ENCODE measurements at places on chromosomes 13 and 19.
A peak's percentile ranks its signal among the peaks of the same experiment; 100 is the strongest.

GRCh38 chr19:45786533-45786894 lies 4.2 kb upstream of the DMPK start:
- DNase-seq = no peak

DNA sequence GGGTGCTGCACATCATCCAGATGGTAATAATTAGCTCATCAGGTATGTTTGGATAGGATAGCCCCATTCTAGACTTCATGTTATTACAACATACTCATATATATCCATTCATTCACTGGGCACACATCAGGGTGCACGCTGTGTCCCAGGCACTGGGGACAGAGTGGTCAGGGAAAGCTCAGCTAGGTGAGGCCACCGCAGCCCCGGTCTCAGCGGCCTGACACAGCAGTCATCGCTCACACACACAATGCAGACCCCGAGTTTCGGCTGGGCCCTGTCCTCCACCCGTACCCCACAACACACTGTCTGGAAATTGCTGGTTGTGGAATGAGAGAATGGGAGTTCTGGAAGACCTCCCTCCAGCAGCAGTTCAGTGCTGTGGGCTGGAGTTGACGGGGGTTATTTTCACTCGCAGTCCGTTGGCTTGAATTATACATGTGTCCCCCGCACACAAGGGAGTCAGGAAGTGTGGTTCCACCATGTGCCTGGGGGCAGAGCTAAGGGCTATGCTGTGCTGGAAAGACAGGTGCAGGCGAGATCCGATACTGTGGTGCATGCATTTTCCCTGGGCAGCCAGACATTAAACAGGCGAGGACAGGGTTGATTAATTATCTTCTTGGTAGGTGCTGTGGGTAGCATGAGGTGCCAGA lies 257.6 kb downstream of the TEX29 start:
- no peak for DNase-seq

DNA sequence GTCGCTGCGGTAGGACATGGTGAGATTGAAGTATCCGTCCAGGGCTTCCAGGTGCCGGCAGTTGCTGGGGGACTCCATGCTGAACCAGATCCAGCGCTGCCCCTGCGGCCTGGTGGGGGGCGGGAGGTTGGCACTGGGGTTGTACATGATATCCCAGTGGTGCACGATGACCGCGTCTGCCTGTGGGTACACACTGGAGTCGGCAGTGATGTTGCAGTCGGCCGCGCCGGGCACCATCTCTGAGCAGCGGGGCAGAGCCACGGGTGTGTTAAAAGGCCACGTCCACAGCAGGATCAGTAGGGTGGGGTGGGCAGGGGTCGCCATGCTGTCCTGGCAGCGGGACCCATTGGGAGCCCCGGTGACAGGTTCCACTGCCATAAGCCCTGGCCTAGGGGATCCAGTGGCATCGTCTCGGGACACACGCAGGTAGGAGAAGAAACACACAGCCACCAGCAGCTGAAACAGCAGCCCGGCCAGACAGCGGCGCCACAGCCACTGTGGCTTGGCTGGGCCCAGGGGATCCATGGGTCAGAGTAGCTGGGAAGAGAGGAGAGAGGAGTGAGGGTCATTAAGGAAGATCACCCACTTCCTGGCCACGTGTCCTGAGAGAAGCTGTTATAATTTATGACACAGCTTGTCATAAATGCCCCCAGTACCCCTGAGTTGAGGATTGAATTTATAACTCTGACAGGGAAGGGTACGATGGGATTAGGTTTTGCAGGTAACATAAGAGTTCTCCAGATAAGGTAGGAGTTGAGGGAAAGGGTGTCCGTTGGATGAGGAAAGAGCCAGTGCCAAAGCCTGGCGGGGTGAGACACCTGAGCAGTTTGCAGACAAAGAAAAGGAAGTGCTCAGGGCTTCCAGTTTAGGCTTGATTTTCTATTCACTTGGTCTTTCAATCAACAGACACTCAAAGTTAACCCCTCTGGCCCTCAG lies 2.9 kb downstream of the FUT5 start:
- no peak for DNase-seq

GRCh38 chr19:43504426-43505185 lies at the start of gene PHLDB3:
TSS of gene PHLDB3 (minus strand) at chr19:43504746. CDS start at chr19:43504118, 628 bp downstream.
- DNase-seq = no peak

DNA sequence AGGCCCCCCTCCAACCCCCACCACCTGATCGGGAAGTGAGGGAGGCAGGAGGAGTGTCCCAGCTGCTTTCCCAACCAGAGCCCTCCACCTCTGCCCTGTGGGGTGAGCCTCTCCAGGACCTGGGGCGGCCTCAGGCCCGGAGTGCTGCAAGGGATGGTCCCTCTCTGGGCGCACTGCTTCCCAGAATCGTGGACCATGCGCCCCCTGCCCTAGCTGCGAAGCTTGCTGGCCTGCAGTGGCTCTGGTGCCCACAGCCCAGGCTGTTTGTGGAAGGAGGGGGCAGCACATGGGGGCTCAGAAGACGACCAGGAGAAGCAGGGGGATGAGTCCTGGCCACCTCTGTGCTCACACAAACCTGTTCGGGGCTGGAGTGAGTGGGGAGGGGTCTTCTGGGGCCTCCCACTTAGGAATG lies 33.6 kb downstream of the CEBPG start:
- DNase-seq = no peak

DNA sequence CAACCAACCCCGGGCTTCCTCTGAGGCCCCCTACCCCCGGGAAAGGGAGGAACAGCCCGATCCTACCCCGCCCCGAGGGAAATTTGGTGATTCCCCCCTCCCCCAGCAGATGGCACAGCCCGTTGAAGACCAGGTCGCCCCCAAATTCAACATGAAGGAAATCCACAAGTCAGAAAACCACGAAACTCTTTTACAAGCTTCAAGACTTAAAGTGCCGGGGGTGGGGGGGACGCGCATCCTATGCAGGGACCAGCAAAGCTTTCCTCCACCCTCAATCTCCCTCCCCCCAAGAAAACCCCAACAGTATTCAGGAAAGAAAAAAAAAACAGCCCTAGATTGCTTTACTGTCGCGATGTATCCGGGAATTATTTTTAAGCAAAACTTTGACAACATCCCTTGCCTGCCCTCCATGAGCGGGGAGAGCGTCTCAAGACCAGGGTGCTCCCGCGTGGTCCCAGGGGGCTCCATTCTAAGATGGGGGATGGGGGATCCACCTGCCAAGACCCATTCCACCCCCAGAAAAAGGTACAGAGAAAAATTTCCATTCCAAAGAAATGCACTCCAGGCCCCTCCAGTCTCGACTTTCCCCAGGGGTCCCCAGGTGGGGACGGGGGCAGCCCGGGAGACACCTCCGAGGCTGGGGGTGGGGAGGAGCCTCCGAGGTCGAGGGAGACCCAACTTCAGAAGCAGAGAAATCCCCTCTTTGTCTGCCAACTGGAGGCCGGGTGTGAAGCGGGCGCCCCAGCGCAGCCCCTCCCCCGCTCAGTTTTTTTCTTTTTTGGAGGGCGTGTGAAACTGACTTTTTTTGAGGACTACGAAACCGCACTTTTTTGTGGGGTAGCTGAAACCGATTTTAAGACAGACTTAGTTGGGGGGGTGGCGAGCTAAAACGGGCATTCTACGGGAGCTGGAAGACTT lies 1.5 kb downstream of the TCF3 start:
- peak; percentile 39 for DNase-seq

DNA sequence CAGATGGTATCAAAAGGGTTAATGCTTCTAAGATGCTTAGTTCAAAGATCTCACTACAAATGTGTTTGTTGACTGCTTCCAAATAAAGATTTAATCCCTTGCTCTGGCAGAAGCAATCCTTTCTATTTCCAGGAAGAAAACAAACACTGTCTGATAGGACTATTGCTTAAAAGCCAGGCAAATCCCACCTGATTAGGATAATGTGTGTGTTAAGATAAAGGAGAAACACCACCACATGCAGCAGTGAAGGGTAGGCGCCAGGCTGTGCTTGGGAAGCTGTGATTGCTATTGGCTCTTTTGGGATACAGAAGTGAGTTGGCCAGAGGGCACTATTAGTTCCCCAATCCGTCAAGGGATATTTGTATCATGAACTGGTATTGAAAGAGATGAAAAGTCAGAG lies 62.8 kb upstream of the LRCH1 start:
- DNase-seq = no peak

- DNase-seq = no peak
Observed at GRCh38 chr13:36549755-36550154, 117.5 kb downstream of the CCNA1 start.

DNA sequence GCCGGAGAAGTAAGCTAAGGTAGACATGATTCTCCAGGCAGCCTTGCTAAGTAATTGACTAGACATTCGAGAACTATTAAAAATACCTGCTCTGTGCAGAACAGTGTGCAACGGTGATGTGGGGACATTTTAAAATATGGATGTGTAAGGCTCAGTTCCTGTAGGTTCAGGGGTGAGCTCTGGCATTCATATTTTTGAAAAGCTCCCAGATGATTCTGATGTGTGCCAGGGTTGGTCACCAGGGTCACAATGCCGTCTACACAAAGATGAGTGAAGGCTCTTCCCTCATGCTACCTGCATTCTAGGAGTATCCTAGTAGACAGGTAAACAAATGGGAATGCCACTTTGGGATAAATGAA lies 702 bp upstream of the EPSTI1 start:
- DNase-seq = no peak

GRCh38 chr13:42277618-42278276 lies 5.8 kb downstream of the AKAP11 start:
- DNase-seq = no peak

- no peak for DNase-seq
Observed at GRCh38 chr13:113327391-113327765, 30.3 kb downstream of the LAMP1 start.

- no peak for DNase-seq
Observed at GRCh38 chr13:30388406-30389283, 33.6 kb upstream of the UBE2L5 start.

- DNase-seq = no peak
Observed at GRCh38 chr19:19416280-19416679, 10.8 kb downstream of the GATAD2A start.

GRCh38 chr13:113116871-113117271 lies 5.7 kb upstream of the F10 start:
- DNase-seq = no peak

DNA sequence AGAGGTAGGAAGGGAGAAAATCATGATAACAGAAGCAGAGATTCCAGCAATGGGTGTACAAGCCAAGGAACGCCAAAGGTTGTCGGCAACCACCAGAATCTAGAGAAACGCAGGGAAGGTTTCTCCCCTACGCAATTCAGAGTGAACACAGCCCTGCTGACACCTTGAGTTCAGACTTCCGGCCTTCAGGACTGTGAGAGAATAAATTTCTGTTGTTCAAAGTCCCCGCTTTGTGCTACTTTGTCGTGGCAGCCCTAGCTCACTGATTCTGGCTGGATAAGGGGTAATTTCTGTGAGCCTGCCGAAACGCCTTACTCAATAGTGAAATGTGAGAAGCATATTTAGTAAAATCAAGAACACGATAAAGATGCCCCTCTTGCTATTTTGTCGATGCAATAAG lies 5.3 kb upstream of the CLEC4G start:
- DNase-seq = no peak

GRCh38 chr19:42272989-42273406 lies 3.9 kb downstream of the CIC start:
- DNase-seq = no peak

Measured in hematopoietic multipotent progenitor cell (in vitro differentiated cells).